ENCODE measurements at places on chromosomes 5 and 9.

DNA sequence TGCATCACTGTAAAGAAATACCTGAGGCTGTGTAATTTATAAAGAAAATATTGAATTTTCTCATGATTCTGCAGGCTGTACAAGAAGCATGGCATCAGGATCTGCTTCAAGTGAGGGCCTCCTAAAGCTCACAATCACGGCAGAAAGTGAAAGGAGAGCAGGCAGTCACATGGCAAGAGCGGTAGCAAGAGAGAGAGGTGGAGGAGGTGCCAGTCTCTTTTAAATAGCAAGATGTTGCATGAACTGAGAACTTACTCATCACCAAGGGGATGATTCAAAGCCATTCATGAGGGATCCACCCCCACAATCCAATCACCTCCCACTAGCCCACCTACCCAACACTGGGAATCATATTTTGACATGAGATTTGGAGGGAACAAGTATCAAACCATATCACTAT lies 184.5 kb upstream of the PAPPA start:
- no peak for DNase-seq

- DNase-seq: no peak
These were observed 1.9 kb upstream of the SH3PXD2B start for GRCh38 chr5:172456076-172456722.

DNA sequence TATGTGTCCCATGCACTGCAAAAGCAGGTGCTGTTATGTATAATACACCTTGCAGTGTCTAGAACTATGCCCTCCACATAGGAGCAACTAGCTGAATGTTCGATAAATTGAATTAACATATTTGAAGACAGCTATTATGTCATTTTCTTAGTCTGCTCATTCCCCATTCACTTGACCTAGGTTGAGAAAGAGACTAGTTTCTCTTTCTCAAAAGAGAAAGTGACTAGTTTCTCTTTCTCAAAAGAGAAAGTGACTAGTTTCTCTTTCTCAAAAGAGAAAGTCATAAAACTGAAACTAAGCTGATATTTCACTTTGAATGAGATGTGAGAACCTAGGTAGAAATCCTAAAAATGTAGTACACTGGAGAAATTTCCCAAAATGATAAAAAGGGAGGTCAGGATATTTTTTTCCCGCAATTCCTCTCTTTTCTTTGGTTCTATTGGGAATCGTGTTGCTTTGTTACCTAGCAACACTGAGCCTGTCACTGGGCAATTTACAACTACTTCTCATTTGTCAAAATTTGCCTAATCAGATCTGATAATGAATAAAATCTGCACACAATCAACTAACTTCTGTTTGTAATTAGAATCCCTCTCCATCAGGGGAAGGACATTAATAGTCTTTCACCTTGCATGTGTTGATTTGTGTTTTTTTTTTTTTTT lies 132.0 kb upstream of the GRIA1 start:
- DNase-seq: no peak

DNA sequence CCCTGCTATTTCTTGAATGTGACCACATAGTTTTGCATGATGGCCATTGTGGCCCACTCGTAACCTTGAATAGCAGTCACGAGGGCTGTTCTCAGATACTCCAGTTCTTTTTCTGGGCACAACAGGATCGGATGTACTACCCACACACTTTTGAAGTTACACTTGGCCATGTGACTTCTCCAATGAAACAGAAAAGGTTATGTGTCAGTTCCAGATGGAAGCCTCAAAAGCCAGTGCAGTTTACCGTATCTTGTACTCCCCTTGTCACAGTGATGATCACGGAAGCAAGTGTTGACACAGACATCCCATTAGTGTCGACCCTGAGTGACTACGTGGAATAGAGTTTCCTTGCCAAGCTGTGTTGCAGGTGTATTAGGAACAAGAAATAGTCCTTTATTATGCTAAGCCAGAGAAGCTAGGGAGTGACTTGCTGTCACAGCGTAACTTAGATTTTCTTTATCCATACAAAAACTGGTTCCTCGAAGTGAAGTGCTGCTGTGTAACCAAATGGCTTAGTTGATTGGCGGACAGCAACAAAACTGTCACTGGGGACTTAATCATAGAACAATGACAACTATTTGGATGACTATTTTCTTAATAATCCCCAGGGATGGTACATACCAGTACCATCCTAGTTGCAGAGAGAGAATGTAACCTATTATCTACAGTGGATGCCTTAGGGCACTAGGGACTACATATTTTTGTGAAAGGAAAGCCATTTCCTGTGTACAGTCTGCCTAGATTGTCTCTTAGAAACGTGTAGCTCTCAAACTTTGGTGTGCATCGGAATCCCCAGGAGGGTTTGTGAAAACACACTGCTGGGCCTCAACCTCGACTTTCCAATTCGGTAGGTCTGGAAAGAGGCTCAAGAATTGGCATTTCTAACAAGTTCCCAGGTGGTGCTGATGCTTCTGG lies 90.1 kb upstream of the DMRT1 start:
- DNase-seq: no peak

DNA sequence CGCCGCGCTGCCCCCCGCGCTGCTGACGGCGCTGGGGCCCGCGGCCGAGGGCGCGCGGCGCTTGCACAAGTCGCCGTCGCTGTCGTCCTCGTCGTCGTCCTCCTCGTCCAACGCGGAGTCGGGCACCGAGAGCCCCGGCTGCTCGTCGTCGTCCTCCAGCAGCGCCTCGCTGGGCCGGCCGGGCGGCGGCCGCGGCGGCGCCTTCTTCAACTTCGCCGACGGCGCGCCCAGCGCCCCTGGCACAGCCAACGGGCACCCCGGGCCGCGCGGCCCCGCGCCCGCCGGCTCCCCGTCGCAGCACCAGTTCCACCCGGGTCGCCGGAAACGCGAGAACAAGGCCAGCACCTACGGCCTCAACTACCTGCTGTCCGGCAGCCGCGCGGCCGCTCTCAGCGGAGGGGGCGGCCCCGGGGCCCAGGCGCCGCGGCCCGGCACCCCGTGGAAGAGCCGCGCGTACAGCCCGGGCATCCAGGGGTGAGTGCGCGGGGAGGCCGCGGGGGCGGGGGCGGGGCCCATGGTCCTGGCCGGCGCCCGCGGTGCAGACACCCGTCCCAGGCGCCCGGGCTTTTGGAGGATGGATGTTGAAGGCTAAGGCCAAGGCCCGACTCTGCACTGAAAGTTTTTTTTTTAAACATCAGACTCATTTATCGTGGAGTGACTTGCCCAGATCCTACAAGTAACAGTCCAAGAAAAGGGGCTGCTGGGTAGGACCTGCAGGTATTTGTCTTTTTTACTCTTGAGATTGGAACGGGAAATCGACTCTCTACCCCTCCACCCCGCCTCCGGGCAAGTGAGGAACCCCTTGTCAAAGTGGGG lies 1.2 kb downstream of the TENT4A start:
- no peak for DNase-seq

GRCh38 chr5:54135042-54135441 lies 175.3 kb downstream of the ARL15 start:
- no peak for DNase-seq

DNA sequence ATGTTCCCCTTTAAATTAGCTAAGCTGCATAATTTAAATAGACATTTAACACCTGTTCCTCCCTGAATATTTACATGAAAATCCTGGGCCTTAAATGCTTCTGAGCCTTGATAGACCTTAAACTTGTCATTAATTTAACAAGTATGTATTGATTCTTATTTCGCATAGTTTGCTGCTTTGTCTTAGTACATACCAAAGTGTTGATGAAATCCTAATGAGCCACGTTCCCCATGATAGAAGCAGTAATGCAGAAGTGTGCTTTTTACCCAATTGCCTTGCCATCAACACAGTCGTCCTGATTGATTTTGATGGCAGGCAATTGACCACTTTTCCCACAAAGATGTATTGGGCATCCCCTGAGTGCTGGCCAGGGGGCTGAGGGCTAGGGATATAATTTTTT lies 213.5 kb downstream of the SGCD start:
- no peak for DNase-seq

DNA sequence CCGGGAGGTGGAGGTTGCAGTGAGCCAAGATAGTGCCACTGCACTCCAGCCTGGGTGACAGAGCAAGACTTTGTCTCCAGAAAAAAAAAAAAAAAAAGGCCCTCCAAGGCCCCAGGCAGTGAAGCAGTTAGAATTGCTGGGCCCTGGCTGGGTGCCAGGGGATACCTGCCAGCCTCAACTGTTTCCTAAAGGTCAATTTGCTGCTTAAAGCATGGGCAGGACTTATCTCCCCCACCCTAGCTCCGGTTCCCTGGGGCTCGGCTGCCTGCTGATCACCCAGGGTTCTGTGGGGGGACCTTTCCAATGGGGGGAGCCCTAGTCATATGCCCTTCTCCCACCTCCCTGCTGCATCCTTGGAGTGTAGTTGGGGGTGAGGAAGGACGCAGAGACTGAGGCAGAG lies 25.7 kb downstream of the NCS1 start:
- DNase-seq: no peak

DNA sequence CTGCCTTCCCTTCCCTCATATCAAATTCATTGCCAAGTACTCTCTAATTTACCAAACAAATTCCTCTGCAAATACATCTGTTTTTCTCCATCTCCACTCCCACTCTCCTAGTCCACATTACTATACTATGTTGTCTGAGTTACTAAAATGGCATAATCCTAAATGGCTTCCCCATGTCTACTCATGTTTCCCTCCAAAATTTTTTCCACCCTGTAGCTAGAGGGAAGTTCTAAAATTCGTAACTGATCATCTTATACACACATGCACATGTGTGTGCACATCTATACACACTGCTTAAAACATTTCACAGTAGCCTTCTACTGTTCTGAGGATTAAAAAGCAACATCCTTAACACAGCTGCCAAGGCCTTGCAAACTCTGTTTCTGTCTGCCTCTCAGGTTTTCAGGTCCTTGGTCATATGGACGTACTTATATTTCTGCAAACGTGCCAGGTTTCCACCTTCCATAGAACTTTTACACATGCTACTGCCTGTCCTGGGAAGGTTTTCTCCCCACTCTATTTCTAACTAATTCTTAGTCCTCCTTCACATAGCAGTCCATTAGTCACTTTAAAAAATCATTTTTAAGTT lies 140.6 kb downstream of the LURAP1L start:
- no peak for DNase-seq

DNA sequence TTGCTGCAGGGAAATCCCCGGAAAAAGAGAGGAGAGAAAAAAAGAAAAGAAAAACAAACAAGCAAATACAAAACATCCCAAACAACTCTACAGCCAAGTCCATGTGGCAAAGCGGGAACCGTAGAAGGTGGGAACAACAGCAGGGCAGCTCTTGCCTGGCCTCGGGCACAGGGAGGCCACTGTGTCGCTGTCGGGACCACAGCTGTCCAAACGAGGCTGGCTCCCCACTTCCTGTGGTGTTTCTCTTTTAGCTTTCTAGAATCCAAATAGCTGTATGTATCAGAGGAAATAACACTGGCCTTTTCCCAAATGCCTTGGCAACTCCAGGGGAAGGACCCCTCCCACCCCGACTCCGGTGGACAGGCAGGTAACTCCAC lies 41.6 kb upstream of the EQTN start:
- no peak for DNase-seq

DNA sequence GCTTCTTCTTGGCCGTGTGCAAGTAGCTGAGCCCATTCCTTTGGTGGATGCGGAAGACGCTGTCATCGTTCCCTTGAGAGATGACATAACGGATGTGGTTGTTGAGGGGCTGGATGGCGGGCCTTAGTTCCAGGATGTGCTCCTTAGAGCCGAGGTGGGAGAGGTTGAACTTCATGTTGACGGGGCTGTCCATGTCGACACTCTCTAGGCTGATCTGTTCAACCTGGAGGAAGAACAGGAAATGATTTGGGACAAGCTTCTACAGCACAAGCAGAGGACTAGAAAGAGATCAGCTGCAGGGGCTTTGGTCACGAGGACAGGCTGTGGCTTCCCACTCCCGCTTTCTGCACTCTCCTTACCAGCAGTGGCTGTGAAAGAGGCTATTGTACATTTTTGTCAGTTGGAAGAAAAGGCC lies 176.0 kb downstream of the SLC12A2 start:
- no peak for DNase-seq

DNA sequence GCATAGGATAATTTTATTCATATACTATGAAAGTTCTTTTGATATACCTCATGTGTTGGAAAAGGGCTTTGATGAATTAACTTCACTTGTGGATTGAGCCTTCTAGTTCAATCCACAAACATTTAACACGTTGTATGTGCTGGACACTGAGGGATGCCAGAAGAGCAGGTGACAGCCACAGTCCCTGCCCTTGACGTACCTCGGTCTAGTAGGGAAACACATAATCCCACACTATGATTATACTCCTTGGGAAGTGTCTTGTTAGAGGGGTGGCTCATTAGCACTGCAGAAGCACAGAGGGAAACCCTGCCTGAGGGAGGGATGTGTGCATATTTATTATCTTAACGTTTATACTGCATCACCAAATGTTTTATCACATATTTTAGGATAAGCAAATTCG lies 61.2 kb downstream of the PIK3R1 start:
- no peak for DNase-seq

DNA sequence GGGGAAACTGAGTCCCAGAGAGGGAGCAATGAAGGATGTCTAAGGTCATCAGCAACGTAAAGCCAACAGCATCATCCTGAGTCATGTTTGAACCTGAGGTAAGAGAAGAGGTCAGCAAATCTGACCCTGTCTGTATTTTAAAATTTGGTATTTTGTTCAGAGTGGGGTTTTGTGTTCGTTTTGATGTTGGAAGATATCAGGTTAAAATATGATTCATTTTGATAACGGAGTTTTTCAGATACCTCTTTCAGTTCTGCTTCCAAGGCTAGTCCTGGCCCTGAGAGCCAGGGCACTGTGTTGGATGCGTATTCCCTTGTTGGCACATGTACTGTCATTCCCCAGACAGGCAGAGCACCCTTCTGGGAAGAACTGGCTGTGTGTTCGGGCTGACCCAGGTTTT lies 291.0 kb downstream of the NSG2 start:
- DNase-seq: no peak

DNA sequence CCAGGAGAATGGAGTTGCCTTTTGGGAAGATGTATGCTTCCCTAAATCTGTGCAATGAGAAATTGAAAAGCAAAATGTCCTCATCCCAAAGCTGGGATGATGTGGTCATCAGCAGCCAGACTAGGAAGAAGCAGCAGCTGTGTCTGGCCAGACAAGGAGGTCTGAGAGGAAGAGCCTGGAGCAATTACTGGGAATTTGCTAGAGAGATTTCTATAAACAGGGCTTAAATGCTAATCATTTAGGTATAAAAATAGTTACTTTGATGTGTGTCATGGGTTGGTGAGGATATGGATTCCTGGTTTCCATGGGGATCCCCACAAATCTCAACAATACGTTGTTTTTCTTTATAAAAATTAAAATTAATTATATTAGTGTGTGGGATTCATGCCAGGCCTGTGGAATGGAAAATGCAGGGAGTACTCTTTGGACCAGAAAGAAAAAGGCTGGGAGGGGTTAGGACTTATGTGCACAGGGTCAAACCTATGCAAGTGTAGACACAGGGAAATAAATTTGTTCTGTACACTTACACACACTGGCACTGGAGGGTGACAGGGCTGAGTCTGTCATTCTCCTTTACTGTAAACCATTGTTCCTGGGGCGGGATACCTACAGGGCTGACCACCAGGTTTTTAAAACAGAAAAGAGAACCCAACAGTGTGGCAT lies 58.7 kb upstream of the TRPC7 start:
- DNase-seq: no peak

Measured in T-helper 1 cell (primary cell).